ENCODE measurements at places on chromosomes 13 and 19.

GRCh38 chr19:11685676-11686650, 52.8 kb downstream of the ZNF823 start:
- DNase-seq, result no peak

GRCh38 chr13:42392716-42393572, 121.0 kb downstream of the AKAP11 start:
- no peak for DNase-seq

GRCh38 chr13:25579221-25579620, 207.4 kb downstream of the ATP8A2 start:
- no peak for DNase-seq

DNA sequence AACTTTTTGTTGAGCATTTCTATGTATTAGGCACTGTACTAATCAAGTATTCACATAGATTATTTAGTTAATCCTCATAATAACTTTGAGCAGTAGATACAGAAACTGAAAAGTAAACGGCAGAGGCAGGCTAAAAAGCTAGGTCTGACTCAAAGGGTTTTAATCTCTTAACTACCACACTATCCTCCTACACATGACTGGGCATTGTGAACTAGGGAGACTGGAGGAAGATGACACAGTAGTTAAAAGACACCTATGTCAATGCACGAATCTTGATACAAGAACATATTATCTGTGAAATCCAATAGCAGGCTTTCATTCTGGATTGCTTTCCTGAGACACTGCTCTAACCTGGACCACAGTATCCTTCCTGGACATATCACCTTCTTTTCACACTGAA, 36.3 kb downstream of the MICU2 start:
- DNase-seq, result peak; percentile 10

DNA sequence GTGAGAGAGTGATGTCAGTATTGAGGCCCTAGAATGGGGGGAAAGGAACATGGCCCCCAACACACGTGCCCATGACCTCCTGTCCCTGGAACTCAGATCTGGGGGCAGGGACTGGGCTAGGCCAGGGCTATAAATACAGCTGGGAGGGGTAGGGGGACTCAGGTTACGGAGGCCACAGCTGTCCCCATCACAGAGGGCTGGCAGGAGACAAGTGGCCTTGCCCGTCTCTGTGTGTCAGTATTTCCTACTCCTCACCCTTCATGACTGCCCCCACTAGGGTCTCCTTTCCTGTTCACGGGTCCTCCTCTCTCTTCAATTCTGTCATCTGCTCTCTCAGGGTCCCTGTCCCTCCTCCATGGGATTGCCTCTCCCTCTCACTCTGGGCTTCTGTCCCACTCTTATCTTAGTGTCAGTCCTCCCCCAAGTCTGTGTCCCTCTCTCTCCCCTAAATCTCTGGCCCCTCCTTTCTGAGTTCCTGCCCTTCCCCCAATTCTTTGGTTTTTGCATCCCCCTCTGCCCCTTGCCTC, 687 bp upstream of the HRC start:
- DNase-seq, result no peak

DNA sequence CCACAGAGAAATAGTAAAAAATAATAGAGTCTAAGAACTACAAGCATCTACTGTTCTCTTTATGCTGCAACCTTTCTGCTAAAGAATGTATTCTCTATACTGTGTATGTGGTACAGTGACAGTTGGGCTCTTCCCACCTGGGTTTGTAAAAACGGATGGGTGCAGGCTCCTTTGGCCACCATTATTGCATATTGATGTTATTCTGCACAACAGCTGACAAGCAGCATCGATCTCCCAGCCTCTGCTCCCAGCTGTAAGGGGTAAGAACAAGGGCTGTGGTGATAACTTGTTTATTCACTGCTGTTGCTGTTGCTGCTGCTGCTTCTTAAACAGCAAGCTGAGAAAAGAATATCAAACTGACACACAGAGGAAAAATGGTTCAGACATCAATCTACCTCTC, 56.1 kb downstream of the KCNRG start:
- no peak for DNase-seq

DNA sequence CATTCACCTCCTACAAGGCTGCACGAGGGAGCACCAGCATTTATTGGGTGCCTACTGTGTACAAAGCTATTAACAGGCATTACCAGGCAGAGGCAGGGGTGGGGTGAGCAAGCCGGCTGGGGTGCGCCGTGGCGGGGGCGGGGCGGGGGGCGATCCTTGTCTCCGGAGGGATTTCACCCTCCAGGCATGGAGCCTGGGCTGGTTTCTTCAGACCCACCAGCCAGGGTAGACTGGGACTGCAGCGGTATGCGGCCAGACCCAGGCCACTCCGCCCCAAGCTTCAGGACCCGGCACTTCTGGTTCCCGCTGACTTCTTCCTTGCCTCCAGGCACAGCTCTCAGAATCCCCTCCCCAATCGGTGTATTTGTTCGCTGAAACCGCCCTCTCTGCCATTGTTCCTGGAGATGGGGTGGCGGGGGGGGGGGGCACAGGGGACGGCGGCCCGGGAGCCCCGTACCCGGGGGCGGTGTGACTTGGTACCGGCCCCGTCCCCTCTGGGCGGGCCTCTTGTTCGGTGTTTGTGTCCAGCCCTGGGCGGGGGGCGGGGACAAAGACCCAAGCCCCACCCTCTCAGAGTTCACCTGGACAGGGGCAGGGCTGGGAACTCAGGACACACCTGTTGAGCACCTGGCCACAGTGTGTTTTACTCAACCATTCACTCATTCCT, 14.4 kb downstream of the TJP3 start:
- DNase-seq, result no peak

- no peak for DNase-seq
Measured at GRCh38 chr13:60838581-60838980, 441.6 kb downstream of the TDRD3 start.

GRCh38 chr13:32159137-32159869, 127.7 kb downstream of the FRY start:
- no peak for DNase-seq

GRCh38 chr19:8242211-8242821, 33.1 kb downstream of the CERS4 start:
- no peak for DNase-seq

DNA sequence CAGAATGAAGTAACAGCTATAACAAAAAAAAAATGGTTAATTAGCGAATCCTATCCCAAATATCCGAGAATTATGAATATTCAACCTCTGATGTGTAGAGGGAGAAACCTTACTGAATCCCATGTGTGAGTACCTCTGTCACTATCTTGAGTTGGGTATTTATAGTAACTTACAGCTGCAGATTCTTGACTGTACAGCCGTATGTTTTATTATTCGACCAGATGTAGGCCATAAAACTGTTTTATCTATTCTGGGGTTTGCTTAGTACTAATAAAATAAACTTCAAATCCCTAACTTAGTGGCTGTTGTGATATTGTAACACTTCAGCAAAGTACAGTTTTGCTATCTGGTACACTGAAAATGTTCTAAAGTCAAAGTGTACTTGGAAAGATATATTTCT, 120.0 kb downstream of the EFNB2 start:
- no peak for DNase-seq

- DNase-seq, result peak; percentile 84
Measured at GRCh38 chr13:71867131-71867814, at the start of gene DACH1. Gene DACH1 (minus strand): TSS chr13:71867204.

- DNase-seq, result no peak
Measured at GRCh38 chr13:24050292-24050711, 110.2 kb upstream of the SPATA13 start.

DNA sequence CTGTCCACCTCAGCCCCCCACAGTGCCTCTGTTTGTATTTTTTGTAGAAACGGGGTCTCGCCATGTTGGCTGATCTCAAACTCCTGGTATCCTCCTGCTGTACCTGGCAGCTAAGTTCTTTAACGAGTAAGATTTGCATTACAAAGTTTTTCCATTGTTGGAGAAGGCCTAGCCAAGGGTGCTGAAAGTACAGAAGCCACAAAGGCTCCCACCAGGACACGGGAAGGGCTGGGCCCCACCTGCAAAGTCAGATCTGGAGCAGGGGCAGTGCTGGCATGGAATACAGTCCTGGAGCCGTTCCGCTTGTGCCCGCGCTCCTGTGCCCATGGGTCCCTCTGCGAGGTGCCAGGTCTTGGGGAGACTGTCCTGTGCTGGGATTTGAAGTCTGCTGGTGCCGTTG, 12.1 kb downstream of the FZR1 start:
- no peak for DNase-seq

DNA sequence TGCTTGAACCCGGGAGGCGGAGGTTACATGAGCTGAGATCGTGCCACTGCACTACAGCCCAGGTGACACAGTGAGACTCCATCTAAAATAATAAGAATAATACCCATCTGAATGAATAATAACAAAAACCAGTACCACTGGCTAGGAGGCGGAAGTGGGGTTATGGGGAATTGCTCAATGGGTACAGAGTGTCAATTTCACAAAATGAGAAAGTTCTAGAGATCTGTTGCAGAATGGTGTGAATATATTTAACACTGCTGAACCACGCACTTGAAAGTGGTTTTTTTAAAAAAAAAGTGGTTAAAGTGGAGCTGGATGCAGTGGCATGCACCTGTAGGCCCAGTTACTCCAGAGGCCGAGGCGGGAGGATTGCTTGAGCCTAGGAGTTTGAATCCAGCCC, 18.5 kb downstream of the KLF2 start:
- no peak for DNase-seq

DNA sequence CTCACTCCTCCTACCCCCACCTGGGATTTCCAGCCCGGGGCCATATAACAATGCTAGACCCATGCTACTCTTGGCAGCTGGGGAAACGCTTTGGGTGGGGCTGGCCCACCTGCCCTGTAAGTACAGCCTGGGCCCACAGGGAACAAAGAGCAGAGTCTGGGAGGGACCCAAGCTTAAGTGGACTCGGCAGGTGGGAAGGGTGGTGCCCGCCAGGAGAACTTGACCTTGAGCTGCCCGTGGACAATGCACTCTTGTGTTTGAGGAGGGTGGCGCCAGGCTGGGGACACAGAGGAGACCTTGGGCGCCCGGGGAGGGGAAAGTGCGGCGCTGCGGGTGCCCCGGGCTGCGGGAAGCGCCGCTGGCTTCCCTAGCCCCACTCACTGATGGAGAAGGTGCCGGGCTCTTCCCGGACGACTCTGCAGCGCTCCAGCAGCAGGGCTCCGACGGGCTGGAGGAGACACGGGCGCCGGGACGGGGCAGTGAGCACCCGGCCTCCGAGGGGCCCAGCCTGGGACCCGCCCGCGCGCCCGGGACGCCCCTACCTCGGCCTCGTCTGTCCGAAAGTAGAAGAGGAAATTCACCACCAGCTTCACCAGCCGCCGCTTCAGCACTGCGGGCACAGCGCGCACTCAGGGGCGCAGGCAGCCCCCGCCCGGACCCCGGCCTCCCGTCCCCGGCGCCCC, 607 bp downstream of the PLEKHJ1 start:
- no peak for DNase-seq

DNA sequence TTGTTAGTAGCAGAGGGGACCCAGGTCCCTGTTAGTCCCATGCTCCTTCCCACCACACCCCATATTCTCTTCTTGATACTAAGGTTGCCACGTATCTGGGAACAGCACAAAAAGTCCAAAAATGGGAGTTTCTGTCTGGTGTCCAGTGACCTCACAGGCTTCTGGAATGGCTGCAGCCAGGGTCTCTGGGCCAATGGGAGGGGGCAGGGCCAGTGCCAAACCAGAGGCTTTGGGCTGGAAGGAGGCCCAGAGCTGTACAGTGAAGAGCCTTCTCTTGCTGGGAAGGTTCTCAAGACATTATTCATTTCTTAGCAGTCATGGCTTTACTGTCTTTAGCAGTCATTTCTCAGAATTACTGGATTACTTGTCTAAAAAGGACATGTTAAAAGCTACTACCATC, 119.2 kb downstream of the FRY start:
- no peak for DNase-seq

DNA sequence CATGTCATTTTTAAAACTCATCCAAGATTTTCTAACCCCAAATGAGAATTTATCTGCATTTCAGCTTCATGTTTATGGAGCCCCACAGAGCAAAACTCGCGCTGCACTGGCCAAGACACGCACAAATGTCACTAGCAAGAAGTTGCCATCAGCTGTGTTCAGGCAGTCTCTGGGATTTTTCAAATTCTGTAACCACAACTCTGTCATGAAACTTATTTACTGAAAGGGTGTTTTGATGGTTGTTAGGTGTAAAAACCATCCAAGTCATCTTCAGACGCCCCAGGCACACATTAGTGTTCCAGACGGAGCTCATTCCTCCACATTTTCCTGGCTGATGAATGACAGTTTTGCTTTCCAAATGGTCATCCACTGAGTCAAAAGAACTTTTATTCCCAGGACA, 63.4 kb downstream of the SLC7A1 start:
- DNase-seq, result no peak

GRCh38 chr13:34277936-34278335, 460.0 kb downstream of the RFC3 start:
- peak; percentile 33 for DNase-seq

- DNase-seq, result no peak
Measured at GRCh38 chr19:12788042-12788681, 3.1 kb upstream of the JUNB start.

DNA sequence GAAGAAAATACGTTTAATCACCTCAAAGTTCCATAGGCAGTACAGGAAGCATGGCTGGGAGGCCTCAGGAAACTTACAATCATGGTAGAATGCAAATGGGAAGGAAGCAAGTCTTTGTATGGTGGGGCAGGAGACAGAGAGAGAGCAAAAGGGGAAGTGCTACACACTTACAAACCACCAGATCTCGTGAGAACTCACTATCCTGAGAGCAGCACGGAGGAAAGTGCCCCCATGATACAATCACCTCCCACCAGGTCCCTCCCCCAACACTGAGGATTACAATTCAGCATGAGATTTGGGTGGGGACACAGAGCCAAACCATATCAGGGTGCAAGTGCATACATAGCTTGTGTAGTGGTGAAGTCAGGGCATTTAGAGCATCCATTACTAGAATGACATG, 92.3 kb upstream of the ANKRD10 start:
- no peak for DNase-seq

GRCh38 chr13:113458253-113459065, 5.2 kb upstream of the ADPRHL1 start:
- no peak for DNase-seq

- no peak for DNase-seq
Measured at GRCh38 chr19:28290963-28291657, 921.8 kb downstream of the UQCRFS1 start.

DNA sequence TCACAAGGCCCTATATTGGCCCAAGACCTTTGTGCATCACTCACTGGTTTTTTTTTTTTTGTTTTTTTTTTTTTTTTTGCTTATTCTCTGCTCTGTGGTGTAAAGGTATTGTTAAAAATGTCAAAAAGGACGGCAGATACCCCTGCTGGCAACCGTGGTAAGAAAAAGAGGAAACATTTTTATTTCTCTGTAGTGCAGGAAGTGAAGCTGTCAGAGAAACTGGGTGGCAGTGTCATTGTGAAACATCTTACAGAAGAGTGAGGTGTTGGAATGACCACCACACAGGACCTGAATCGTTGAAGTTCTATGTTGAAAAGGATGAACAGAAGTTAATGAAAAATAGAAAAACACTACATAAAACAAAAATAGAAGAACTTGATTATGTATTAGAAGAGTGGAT, 346.4 kb downstream of the FGF9 start:
- no peak for DNase-seq

GRCh38 chr19:23901360-23901759, 13.3 kb upstream of the ZNF726 start:
- no peak for DNase-seq

GRCh38 chr19:32104153-32104849, 241.1 kb upstream of the ZNF507 start:
- DNase-seq, result peak; percentile 87
